Neural progenitor cell (in vitro differentiated cells): ENCODE measurements at places on chromosomes 6 and 20. TPM values are rescaled to one million over a fixed set of nuclear protein-coding genes. Genes with fewer than 3 reads are reported as not detected.

GRCh38 chr6:144259986-144260385, 25.1 kb upstream of the UTRN start:
- DNase-seq: no peak

- DNase-seq: no peak
These were observed 75.8 kb downstream of the BCKDHB start for GRCh38 chr6:80182308-80182707.

GRCh38 chr6:142279350-142280180, 22.2 kb upstream of the ADGRG6 start:
- DNase-seq: no peak

GCLC gene
- 21.2 and 26.0 TPM in 2 replicates for total RNA-seq

OR2B6 gene
- 0.22 TPM in 1 of 2 replicates, not detected in the other for total RNA-seq

GRCh38 chr6:165439928-165440554, 130.6 kb upstream of the C6orf118 start:
- DNase-seq: peak; percentile 61

GRCh38 chr20:34768096-34768495, 57.4 kb downstream of the NCOA6 start:
- no peak for DNase-seq

APOBEC2 gene
- total RNA-seq: 0.46 TPM in 1 of 2 replicates, not detected in the other

DNA sequence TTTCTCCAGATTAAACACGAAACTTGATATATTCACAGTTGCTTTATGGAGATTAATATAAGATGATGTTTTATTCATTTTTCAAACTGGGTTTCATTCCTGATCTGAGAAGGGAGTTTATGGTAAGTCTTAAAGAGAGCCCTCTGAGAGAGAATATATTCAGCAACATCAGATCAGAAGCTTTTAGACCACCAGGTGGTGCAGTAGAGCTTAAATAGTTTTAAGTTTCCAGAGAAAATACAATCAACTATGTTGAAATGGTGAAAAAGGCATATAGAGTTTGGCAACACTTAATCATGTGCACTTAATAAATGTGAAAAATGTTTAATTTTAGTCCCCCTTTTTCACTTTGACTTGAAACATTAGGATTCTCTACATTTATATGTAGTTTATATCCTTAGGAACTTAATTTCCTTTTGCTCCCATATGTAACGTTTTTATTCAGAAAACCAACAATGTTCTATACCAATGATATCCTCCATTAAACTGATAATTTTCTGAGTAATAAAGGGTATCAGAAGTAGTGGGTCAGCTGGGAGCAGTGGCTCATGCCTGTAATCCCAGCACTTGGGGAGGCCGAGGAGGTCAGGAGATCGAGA, 86.4 kb upstream of the CLDN20 start:
- DNase-seq: peak; percentile 77

DNA sequence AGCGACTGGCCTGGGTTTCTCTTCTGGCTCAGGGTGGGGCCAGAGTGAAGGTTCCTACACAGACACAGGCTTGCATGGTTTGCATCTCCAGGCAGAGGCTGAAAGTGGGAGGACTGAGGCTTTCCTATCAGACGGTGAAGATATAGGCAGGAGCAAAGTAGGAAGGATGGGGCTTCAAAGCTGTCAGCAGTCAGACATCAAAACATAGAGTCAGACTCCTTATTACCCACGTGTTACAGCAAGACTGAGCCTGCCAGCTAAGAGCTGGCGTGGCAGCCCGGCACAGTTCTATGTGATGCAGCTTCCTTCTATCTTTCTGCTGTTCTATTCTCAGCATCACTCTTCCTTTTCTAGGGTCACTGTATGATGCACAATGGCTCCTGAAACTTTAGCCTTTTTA, 445.1 kb downstream of the DOK5 start:
- no peak for DNase-seq

SAPCD1 gene
- 10.1 and 11.9 TPM in 2 replicates for total RNA-seq
